ENCODE measurements at places on chromosomes 3 and 15. TPM values are rescaled to one million over a fixed set of nuclear protein-coding genes. Genes with fewer than 3 reads are reported as not detected.
A peak's percentile ranks its signal among the peaks of the same experiment; 100 is the strongest.

- DNase-seq: no peak
- no peak overlapping the region for H3K27ac ChIP-seq
- no peaks in the 10 kb centered on the region for H3K27me3 ChIP-seq
- no peaks in the 10 kb centered on the region for H3K4me1 ChIP-seq
Observed at GRCh38 chr3:107001635-107002034, 375.6 kb upstream of the CCDC54 start.

DNA sequence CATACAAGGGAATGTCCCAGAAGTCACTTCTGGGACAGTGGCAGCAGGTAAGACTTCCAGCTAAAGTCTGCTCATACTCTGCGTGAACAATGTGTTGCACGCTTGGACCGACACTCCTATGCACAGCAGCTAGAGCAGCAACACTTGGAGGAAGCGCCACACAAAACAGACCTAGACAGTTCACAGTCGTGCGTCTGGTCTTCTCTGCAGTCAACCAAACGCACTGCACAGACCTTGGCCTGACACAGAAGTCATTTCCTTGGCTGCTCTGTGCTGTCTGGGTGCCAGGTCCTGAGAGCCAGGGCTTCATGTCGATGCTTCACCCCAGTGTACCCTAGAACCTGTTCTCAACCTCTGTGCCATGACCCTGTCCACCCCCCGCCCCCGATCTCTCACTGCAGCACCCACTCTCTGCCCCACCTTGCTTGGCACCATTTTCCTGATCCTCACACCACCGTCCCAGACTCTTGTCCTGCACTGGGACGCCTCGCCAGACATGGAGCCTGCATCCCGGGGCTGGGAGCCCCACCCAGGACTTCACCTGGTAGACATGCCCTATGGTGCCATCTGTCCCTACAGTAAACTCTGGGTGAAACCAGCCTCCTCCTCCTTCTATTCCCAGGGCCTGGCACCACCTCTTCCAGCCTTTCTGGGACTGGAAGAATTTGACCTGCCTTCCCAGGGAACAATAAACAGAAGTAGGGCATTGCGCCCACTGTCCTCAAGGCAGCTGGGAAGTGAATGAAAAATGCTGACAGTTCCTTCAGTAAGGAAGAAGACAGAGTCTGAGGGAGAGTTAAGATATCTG is 3.1 kb downstream of the ATP10A start:
- peak overlapping the region; percentile 65 for H3K4me3 ChIP-seq
- H3K4me1 ChIP-seq: peaks cover 19% of the 10 kb centered on the region
- peak overlapping the region; percentile 73 for H3K27ac ChIP-seq
- no peak for DNase-seq
- no peaks in the 10 kb centered on the region for H3K27me3 ChIP-seq

GRCh38 chr3:122057671-122058070 is 2.5 kb downstream of the CD86 start:
- DNase-seq: no peak
- no peaks in the 10 kb centered on the region for H3K36me3 ChIP-seq
- no peak overlapping the region for H3K4me3 ChIP-seq
- H3K4me1 ChIP-seq: no peaks in the 10 kb centered on the region

DNA sequence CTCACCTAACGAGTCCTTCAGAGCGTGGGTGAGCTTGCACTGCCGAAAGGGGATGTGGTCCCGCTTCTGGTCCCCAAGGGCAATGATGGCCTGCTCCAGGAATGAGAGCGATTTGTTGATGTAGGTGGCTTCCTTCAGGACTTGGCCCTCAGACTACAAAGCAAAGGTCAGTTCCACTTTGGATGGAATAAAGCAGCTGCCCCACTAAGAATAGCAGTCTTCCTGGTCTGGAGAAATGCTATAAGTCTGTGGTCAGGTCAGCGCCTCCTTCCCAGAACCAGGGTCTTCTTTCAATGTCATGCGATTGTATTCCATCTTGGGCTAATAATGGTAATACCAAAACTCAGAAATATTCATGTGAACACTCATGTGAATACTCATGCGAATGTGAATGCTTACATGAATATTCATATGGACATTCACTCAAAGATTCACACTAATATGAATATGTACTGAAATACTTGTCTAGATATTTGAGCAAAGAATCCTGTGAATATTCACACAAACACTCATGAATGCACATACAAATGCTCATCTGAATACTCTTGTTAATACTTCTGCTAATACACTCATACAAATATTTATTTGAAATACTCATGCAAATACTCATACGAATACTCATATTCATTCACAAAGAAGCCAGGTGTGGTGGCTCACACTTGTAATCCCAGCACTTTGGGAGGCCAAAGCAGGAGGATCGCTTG is 16.7 kb downstream of the KIF9 start:
- no peak overlapping the region for H3K4me3 ChIP-seq
- no peak for DNase-seq
- H3K27me3 ChIP-seq: no peaks in the 10 kb centered on the region
- no peak overlapping the region for H3K27ac ChIP-seq
- H3K36me3 ChIP-seq: no peaks in the 10 kb centered on the region

DNA sequence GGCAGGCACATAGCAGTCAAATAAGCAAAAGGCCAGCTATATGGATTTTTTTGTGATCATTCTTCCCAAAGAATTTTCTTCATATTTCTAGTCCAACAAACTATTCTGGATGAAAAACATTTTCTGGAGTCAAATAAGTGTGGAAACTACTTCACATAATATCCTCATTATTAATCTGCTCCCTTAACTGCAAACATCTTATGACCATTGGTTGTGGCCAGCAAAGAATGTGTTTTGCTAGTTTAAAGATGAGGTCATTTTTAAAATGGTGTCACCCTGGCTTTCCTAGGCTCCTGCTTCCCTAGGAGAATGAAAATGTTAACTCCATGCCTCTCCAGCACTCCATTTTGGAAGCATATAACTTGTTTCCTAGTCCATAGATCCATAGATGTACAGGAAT is 118.8 kb downstream of the SST start:
- DNase-seq: no peak
- no peak overlapping the region for H3K27ac ChIP-seq
- H3K4me1 ChIP-seq: no peaks in the 10 kb centered on the region
- H3K27me3 ChIP-seq: no peaks in the 10 kb centered on the region

GRCh38 chr15:39666677-39667076 is 85.8 kb downstream of the THBS1 start:
- no peak for DNase-seq
- no peaks in the 10 kb centered on the region for H3K36me3 ChIP-seq
- H3K27me3 ChIP-seq: no peaks in the 10 kb centered on the region
- no peak overlapping the region for H3K4me3 ChIP-seq
- H3K4me1 ChIP-seq: no peaks in the 10 kb centered on the region

DNA sequence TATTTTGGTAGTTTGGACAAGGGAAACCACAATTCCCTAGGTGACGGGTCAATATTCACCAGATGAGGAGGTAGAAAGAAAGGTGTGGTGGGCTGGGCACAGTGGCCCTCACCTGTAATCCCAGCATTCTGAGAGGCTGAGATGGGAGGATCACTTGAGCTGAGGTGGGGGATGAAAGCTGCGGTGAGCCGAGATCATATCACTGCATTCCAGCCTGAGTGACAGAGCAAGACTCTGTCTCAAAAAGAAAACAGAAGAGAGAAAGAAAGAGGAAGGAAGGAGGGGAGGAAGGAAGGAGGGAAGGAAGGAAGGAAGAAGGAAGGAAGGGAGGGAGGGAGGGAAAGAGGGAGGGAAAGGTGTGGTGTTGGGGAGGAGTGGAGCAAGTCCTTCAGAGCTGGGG is 56.1 kb upstream of the RNF7 start:
- H3K27me3 ChIP-seq: no peaks in the 10 kb centered on the region
- no peak overlapping the region for H3K4me3 ChIP-seq
- DNase-seq: no peak
- no peaks in the 10 kb centered on the region for H3K36me3 ChIP-seq
- no peak overlapping the region for H3K27ac ChIP-seq

GRCh38 chr3:191328383-191328961 is 722 bp upstream of the CCDC50 start:
- no peak for DNase-seq
- H3K4me3 ChIP-seq: peak overlapping the region; percentile 91
- peaks cover 40% of the 10 kb centered on the region for H3K4me1 ChIP-seq
- H3K36me3 ChIP-seq: no peaks in the 10 kb centered on the region
- peak overlapping the region; percentile 93 for H3K27ac ChIP-seq

DNA sequence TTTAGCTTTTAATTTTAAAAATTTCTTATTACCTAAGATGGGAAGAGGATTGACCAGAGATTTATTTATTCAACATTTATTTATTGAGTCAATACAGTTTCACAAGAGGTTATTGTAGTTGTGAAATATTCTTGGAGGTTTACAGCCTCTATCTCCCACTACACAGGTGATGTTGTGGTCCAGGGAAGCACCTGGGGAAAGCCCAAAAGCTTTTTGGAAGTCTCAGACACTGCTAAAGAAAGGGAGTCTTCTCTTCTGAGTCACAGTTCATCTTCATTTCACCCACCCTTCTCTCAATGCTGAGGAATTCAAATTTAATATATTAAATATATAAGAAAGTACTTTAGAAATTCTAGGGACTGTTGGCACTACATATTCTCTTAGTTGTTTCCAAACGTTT is 41.8 kb downstream of the SERPINI1 start:
- H3K27ac ChIP-seq: no peak overlapping the region
- H3K4me3 ChIP-seq: no peak overlapping the region
- no peak for DNase-seq

GRCh38 chr3:21449738-21450137 is 301.3 kb downstream of the ZNF385D start:
- no peaks in the 10 kb centered on the region for H3K4me1 ChIP-seq
- H3K4me3 ChIP-seq: no peak overlapping the region
- no peaks in the 10 kb centered on the region for H3K27me3 ChIP-seq
- no peak overlapping the region for H3K27ac ChIP-seq

- H3K27ac ChIP-seq: no peak overlapping the region
- DNase-seq: peak; percentile 65
- H3K27me3 ChIP-seq: no peaks in the 10 kb centered on the region
- no peak overlapping the region for H3K4me3 ChIP-seq
- no peaks in the 10 kb centered on the region for H3K4me1 ChIP-seq
- H3K36me3 ChIP-seq: no peaks in the 10 kb centered on the region
Observed at GRCh38 chr3:53795789-53796560, 50.2 kb downstream of the CHDH start.

DNA sequence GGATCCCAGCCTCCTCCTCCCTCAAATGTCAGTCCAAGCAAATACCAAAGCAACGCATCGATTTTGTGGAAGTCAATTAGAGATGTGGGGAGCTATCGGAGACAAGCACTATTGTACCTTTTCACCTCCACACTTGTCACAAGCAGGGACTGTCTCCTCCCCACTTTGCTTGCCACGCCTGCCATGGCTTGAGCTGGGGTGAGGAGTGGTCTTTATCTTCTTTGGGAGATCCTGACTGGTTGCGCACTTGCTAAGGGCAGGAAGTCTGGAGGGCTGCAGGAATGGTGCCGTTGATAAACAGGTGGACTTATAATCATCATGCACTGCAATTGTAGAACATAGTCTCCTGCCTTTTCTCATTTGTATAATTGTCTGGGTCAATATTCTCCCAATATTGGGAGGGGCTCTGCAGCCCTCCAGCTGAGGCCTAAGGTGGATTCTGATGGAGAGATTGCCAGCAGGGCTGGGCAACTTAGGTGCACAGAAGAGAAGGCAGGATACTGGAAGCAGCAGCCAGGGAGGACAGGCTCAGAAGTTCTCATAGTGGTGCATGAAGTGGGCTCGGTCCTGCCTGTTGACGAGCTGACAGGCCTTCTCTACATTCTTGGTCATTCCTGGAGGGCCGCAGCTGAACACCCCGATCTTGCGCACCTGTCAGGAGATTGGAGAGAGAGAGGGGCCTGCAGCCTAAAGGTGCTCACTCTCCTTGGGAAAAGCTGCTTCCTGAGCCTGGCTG is 20.2 kb downstream of the DUOX2 start:
- no peak for DNase-seq
- H3K36me3 ChIP-seq: no peaks in the 10 kb centered on the region
- H3K27ac ChIP-seq: no peak overlapping the region
- H3K4me3 ChIP-seq: no peak overlapping the region
- no peaks in the 10 kb centered on the region for H3K4me1 ChIP-seq

GRCh38 chr15:70440416-70441138 is 322.8 kb downstream of the UACA start:
- H3K27ac ChIP-seq: no peak overlapping the region
- no peaks in the 10 kb centered on the region for H3K36me3 ChIP-seq
- DNase-seq: no peak
- H3K4me1 ChIP-seq: no peaks in the 10 kb centered on the region
- H3K4me3 ChIP-seq: no peak overlapping the region

DNA sequence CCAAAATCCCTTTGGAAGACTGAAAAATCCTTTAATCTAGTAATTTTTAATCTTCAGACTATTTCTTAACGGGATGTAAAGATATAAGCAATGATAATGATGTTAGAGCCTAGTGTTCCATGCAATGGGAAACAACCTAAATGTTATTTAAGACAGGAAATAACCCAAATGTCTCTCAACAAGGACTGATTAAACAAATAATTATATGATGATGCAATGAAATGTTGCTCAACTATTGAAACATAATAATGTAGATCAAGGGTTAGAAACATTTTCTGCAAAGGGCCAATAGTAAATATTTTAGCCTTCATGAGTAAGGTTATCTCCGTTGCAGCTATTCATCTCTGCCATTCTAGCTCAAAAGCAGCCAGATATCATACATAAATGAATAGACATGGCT is 275.4 kb downstream of the NEK10 start:
- no peaks in the 10 kb centered on the region for H3K27me3 ChIP-seq
- H3K36me3 ChIP-seq: no peaks in the 10 kb centered on the region
- DNase-seq: no peak
- no peak overlapping the region for H3K27ac ChIP-seq
- no peak overlapping the region for H3K4me3 ChIP-seq
- H3K4me1 ChIP-seq: no peaks in the 10 kb centered on the region

DNA sequence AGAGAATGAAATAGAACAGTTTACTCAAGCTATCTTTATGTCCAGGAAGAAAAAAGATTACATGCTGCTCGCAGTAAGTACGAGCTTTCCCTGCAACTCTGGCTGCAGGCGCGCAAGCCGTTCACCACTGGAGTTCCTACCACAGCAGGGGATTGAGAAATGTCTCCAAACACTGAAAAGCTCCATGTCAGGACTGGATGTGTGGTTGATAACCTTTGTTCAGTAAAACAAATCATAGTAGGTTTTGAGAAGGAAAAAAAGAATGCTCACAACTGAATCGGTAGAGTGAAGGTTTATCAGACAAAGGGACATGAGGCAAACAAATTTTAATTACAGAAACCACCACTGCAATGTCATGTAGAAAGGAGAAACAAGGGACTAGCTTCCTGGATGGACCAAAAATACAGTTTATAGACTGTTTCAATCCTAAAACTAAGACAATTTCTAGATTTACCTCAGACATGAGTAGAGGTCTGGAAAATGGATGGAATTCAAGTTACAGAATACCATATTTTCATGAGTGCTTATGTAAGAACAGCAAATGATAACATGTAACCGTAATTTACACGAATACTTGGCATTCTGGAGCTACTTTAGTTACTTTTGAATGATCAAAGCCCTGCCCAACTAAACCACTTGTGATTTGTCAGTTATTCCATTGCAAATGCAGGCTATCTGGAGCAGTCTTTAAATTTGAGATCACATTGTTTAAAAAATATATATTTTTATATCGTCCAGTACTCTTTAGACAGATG is 471.1 kb downstream of the SHQ1 start:
- peaks cover 32% of the 10 kb centered on the region for H3K36me3 ChIP-seq
- H3K27me3 ChIP-seq: no peaks in the 10 kb centered on the region
- H3K27ac ChIP-seq: no peak overlapping the region
- no peak for DNase-seq

GRCh38 chr3:196008387-196008786 is 73.5 kb downstream of the TFRC start:
- H3K36me3 ChIP-seq: no peaks in the 10 kb centered on the region
- no peak for DNase-seq
- no peak overlapping the region for H3K4me3 ChIP-seq
- no peaks in the 10 kb centered on the region for H3K27me3 ChIP-seq
- H3K4me1 ChIP-seq: no peaks in the 10 kb centered on the region

CRABP1 gene
- not detected for total RNA-seq

SPESP1 gene
- total RNA-seq: 1.2 TPM

RASGRP1 gene
- 9.4 TPM for total RNA-seq

SIDT1 gene
- total RNA-seq: 3.5 TPM

CCR3 gene
- 0.43 TPM for total RNA-seq

GOLGA8Q gene
- 2.3 TPM for total RNA-seq

Measured in upper lobe of right lung (tissue), 1 donor.